Osteoblast (primary cell): ENCODE measurements at places on chromosomes 3 and 15. TPM values are rescaled to one million over a fixed set of nuclear protein-coding genes. Genes with fewer than 3 reads are reported as not detected.

DNA sequence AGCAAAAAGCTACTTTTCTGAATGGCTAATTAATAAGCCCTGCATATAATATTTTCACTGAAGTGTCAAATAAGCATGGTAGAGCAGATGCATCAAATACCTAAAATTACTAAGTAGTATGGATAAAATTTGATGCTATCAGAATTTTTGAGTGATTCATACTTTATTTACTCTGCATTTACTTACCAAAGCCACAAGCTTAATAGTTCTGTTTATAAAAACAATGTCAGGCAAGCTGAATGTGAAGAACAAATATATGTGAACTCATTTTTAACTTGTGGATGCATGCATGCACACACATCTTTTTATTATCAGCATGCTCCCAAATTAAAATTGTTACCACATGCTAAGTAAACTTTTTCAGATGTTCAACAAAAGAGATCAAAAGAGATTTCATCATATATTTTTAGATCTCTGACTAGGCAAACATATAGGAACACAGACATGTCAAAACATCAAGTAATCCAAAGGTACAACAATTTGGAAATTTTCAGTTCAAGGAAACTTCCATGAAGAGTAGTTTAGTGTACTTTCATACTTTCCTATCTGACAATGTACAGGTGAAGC lies 969.4 kb downstream of the ROBO1 start:
- DNase-seq: no peak

- no peak for DNase-seq
These were observed 51.6 kb upstream of the THUMPD3 start for GRCh38 chr3:9311228-9311627.

DNA sequence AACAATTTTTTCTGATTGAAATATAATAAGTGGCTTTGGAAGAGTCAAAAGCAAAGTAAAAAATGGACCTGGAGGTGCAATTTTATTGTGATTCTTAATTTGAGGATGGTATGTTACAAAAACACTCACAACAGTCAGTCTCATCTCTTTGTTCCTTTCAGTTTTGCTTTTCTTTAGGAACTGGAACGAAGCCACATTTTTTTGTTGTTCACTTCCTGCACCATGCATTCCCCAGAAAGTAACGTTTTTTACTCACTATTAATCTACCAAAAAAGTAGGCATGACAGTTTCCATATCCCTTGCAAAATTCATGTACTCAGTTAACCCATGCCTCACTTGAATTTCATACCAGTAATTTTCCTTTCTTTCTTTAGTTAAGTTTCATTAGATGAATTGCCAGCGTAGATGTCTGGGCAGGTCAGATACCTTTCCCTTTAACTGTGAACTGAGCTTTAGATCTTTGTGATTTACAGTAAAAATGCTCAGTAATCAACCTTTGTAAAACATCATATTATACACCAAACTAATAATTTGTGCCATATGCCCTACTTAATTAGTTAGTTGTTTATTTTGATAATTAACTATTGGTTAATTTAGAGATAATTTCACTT lies 384.3 kb downstream of the ROBO1 start:
- no peak for DNase-seq

DNA sequence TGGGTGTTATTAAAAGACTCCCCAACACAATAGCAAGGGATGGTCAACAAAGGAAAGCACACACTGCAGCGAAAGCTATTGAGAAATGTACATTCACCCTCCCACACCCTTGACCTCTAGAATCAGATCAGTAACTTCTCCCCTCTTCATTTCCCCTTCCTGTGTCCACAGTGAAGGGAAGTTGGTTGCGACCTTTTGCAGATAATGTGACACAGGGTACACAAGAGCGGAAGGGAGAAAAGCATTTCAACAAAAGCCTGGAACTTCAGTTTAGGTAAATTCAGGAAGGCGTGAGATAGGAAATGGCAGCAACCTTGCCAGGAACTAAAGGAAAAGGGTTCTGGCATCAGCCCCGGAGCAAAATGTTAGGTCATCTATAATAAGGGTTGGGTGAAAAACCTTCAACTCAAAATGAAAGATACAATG lies 899.8 kb downstream of the MCTP2 start:
- DNase-seq: no peak

SERINC4 gene
- total RNA-seq: not detected in 2 replicates
